ENCODE measurements at places on chromosomes 6 and 20. TPM values are rescaled to one million over a fixed set of nuclear protein-coding genes. Genes with fewer than 3 reads are reported as not detected.

DNA sequence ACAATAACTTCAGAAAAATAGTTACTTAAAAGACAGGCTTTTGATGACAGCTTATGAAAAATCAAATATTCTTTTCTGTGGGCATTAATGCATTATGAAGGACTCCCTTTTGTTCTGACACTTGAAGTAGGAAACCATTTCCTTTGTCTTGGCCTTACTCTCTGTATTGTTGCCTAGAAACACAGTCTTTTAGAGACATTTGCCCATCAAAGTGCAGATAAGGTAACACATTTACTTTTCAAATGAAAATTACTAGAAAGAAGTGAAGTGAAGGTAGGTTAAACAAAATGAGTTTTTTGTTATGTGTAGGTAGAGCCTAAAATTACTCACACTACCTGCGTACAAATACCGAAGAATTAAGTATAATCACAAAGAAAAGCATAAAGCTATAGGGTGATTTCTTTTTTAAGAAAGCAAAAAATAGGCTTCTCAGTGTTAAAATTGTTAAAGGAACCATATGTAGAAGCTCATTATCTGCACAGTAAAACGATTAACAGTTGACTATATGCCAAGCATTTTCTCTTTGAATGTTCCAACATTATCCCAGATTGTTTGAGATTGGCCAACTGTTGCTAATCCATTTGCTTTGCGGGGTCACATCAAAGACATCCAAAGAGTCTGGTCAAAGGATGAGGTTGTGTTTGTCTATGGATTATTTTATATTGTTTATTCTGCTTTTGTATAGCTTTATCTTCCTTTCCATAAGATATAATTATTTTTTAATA lies 542.0 kb upstream of the RNF217 start:
- no peak for DNase-seq
- H3K36me3 ChIP-seq: no peaks in the 10 kb centered on the region
- no peaks in the 10 kb centered on the region for H3K4me1 ChIP-seq
- no peaks in the 10 kb centered on the region for H3K27me3 ChIP-seq

DNA sequence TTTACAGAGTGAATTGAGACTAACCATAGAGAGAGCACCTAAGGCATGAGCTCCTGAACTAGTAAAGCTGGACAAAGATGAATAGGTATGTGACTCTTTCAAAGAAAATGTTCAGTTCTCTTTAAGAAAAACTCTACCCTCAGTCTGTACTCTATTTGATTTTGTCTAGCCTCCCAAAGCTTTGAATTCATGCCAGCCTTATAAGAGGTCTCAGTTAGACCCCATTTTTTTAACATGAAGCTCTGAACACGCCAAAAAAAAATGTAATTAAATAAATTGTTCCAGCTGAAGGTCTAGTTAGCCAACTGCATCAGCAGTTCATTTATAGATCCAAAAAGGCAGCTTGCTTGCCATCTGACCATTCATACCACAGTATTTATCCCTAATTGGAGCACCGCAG lies 71.6 kb downstream of the COL9A1 start:
- H3K4me1 ChIP-seq: no peaks in the 10 kb centered on the region
- no peak for DNase-seq
- no peak overlapping the region for H3K4me3 ChIP-seq
- H3K27ac ChIP-seq: no peak overlapping the region
- H3K27me3 ChIP-seq: no peaks in the 10 kb centered on the region

- H3K27me3 ChIP-seq: no peaks in the 10 kb centered on the region
- no peak overlapping the region for H3K4me3 ChIP-seq
- H3K36me3 ChIP-seq: no peaks in the 10 kb centered on the region
- no peaks in the 10 kb centered on the region for H3K4me1 ChIP-seq
Observed at GRCh38 chr6:116144605-116145004, 18.7 kb upstream of the COL10A1 start.

DNA sequence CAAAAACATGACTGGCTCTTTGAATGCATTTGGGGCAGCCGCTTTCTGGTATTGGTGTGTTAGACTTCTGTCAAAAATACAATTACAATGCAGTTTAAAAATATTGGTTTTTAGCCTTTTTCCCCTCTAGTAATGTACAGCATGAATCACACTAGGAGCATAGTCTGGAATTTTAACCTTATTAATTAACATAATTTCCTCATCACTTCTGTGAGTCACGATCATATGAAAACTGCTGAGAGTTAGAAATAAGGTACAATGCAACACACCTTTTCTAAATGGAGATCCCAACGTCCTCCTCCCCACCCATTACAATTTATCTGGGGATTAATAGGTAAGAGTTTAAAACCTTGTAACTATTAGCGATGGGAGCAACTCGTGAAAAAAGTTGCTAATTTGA lies 297.1 kb upstream of the RIMS1 start:
- no peak overlapping the region for H3K4me3 ChIP-seq
- DNase-seq: no peak
- no peaks in the 10 kb centered on the region for H3K36me3 ChIP-seq
- no peak overlapping the region for H3K27ac ChIP-seq
- no peaks in the 10 kb centered on the region for H3K4me1 ChIP-seq
- no peaks in the 10 kb centered on the region for H3K27me3 ChIP-seq

DNA sequence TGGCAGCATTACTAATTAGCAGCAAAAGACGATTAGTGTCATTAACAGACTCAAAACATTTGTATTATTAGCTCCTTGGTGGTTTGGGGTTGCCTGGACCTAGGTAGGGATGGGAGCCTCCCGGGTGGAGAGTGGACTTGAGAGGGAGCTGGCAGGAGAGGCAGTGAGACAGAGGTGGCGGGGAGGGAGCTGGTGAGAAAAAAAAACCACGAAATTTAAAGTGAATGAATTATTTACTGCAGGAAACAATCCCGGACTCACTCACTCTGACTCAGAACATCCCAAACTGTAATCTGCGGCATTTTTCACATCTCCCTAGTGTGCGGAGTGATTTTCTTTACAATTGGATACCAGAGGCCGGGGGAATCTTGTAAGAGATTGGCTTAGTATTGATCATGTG lies 14.3 kb upstream of the CDH22 start:
- H3K27me3 ChIP-seq: no peaks in the 10 kb centered on the region
- H3K4me3 ChIP-seq: no peak overlapping the region
- H3K27ac ChIP-seq: no peak overlapping the region
- H3K4me1 ChIP-seq: no peaks in the 10 kb centered on the region
- H3K36me3 ChIP-seq: no peaks in the 10 kb centered on the region
- DNase-seq: no peak

The SMPDL3A gene
- total RNA-seq: 178 TPM

The GSTA3 gene
- total RNA-seq: not detected
